Thoracic aorta (tissue), 2 donors: ENCODE measurements at places on chromosomes 7 and 10.

GRCh38 chr10:24119896-24120295, 89.0 kb upstream of the KIAA1217 start:
- no peak for DNase-seq

GRCh38 chr10:125624800-125625199, 58.2 kb downstream of the TEX36 start:
- no peak for DNase-seq

GRCh38 chr7:44757311-44757710, 8.7 kb downstream of the ZMIZ2 start:
- DNase-seq: no peak

DNA sequence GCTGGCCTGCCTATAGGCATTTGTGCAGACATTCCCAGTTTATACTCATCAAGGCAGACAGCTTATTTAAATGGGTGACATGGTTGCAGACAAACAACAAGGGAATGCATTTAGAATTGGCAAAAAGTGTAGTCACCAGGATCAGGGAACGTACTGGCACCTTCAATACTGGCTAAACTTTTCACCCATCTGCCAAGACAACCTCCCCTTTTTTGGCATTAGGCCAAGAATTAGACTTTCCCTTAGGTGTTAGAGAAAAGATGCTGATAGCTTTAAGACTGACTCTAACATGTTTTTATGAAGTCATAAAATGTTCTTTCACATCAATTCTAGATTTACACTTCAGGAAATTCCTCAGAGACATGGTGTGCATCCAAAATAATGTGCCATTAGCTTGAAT, 365.9 kb downstream of the PHTF2 start:
- DNase-seq: no peak

GRCh38 chr7:13989126-13989948, at the start of gene ETV1:
Gene ETV1, minus strand, starts transcription at chr7:13989666. Its CDS starts 614 bp downstream, at chr7:13989052.
- peak; percentile 9 for DNase-seq

GRCh38 chr7:106112972-106113421, 885 bp upstream of the SYPL1 start:
- DNase-seq: no peak

DNA sequence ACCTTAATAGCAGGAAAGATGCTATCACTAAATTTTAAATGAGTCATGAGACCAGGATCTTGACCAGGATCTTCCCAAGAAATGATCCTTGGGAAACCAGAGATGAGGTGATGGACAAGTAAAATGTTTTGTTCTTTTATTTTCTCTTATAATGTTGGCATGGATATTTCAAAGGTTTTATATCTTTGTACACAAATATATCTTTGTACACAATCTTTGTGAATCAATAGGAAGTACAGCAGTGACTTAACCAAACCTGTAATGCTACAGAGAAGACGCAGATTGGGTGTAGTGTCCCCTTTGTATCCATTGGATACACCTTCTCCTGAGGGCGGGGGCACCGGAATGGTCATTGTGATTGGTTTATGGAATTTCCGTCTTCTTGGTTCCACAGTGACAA, 180.1 kb upstream of the CCDC6 start:
- DNase-seq: no peak
